ENCODE measurements at places on chromosomes 7 and 10. TPM values are rescaled to one million over a fixed set of nuclear protein-coding genes. Genes with fewer than 3 reads are reported as not detected.

GRCh38 chr10:37125191-37125732 is at the start of gene ANKRD30A:
ANKRD30A (plus strand) TSS chr10:37125598; CDS start chr10:37125788, 190 bp downstream.
- no peak for DNase-seq

DNA sequence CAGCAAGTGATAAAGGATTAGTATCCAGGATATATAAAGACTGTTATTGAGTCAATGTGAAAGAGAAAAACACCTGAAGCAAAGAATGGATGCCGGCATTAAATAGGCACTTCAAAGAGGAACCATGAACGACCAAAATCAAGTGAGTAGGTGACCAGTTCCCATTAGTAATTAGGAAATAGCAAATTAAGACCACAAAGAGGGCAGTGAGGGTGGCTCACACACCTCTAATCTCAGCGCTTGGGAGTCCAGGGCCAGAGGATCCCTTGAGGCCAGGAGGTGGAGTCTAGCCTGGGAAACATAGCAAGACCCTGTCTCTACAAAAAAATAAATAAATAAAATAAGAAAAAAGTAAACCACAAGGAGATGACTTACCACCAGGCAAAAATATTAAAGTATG is 1.5 kb upstream of the ANTXRL start:
- DNase-seq = no peak

DNA sequence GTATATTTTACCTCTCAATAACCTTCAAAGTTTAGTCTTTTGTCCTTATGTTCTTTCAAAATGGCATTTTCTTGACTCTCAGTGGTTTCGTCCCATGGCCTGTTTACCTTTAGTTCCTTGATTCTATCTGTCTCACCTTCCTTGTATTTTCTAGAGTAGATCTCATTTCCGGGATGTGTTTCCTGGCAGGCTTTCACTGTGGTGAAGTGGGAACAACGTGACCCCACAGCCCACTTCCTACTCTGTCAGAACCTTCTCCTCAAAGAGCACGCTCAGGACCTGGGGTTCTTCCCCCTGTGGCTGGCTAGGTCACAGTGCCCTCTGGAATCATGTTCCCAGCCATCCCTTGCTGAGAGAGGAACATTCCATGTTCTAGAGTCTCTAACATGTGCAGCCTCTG is 129.9 kb upstream of the ZNF32 start:
- no peak for DNase-seq

DNA sequence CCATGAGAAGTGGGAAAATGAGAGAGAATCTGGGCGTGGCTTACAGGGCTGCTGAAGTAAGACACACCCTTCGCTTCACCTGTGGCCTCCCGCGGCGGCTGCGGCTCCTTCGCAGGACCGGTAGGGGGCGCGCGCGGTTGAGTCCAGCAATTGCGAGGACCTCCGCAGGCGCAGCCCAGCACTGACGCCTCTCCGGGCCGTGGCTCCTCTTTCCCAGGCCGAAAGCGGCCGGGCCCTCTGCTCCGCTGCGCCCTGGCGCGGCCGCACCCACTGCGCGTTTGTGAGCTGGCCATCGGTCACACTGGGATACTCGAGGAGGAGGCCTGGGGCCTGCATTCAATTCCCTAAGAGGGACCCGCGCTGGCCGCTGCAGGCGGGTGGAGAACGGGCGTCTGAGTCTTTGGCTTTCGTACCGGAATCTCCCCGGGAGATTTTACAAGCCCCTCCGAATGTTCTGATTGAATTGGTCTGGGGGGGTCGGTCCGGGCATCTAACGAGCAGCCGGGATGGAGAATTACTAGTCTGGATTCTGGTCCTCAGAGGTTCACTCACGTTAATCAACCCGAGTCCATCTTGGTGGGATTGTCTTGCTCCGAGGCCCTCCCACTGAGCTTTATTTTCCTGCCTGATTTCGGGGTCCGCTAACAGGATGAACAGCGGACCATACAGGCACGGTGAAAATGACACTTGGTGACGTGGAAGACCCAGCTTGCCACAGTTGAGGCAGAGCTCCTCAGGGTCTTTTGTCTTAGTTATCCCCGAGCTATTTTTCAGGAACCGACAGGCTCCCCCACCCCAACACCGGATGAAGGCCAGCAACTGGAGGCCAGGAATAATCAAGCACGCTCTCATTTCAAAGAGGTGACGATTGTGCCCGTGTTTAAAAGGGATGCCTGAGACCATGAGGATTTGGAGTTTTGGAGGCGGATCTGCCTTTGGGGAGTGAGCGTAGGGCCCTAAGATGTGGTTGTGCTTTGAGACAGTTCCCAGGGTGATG is at the start of gene LRRD1:
LRRD1 (minus strand) TSS at position 215 of the 997 bp plus-strand sequence. CDS start 13,940 bp downstream, outside the sequence.
- DNase-seq = peak; percentile 94

GRCh38 chr7:31687024-31687748 is at the start of gene PPP1R17:
PPP1R17 (plus strand) TSS chr7:31687215; CDS start chr7:31692442, 5,227 bp downstream.
- no peak for DNase-seq

- DNase-seq = no peak
Measured at GRCh38 chr10:70550459-70550858, 52.1 kb downstream of the PRF1 start.

DNA sequence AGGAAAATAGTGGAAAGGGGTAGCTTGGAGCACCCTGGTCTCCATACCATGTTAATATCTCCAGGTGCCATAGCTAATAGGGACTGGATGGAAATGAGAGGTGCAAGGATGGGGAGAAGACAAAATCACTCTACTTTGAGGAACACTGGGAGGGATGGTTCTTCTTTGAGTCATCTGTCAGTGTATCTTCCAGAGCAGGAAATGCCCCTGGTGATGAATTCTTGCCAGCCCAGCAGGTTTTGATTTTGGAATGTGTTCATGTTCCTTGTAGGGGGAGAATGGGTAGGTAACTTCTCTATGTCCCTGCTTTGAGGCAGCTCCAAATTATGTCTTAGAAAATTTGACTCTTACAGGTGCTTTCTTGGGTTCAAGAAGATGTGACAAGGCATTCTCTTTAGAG is 177.0 kb upstream of the GLI3 start:
- DNase-seq = no peak

DNA sequence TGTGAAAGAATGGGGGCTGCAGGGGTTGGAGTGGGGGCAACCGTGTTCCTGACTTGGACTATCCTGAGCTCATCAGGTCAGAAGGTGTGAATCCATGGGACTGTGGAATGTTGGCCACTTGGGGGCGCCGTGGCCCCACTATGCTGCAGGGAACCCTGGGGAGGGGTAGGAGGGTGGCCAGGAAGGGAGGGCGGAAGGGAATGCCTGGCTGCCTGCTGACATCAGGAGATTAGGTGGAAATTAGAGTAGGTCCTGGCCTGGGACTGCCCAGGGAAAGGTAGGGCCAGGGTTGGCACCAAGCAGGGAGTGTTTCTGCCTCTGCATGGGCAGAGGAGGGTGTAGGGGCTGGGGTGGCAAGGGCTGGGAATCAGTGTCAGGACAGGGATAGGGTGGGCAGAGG is 65.8 kb upstream of the PRSS58 start:
- DNase-seq = peak; percentile 66

COL13A1 gene
- total RNA-seq = not detected

PGAM2 gene
- total RNA-seq = 0.49 TPM
